ENCODE measurements at places on chromosomes 11 and 22.

GRCh38 chr11:47336595-47336994 is 15.9 kb downstream of the MYBPC3 start:
- no peak for DNase-seq

GRCh38 chr11:71080239-71081097 is 171.9 kb downstream of the SHANK2 start:
- DNase-seq: peak; percentile 58

DNA sequence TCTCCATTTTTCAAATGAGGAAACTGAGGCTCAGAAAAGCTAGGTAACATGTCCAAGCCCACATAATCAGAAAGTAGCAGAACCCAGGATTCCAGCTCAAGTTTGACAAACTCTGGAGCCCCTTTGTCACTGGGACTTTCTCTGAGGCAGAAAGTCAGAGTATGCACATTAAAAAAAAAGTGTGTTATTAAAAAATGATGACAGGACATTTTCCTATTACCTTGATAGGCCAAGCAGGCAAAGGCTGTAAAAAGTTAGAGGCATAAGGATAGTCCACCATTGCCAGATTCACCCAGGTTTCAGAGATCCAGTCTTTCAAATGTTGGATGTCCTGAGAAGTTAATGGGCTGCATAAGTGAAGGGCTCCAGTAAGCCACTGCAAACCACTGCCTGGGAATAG is 51.4 kb downstream of the PRCP start:
- DNase-seq: no peak

- no peak for DNase-seq
These were observed 2.4 kb downstream of the FUT4 start for GRCh38 chr11:94546162-94546470.

DNA sequence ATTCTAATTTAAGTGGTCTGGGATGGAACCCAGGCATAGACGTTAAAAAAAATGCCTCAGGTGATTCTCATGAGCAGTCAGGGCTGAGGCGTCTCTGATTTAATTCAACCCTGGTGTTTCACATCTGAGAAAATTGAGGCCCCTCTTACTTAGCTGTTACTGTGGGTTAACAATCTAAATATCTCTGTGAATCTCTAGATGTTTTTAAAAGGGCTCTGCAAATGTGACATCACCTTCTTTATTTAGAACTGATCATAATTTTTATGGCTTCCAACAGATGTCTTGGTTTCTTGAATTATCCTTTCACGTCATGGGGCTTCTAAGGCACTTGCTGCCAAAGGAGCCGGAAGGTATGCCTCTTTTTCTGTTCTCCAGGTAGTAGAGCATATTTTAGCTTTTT is 76.1 kb upstream of the LIN7C start:
- DNase-seq: no peak

GRCh38 chr11:9701799-9702198 is 37.9 kb downstream of the SWAP70 start:
- DNase-seq: no peak

GRCh38 chr11:62015615-62016014 is 48.2 kb upstream of the FTH1 start:
- no peak for DNase-seq

- DNase-seq: no peak
These were observed 26.5 kb upstream of the SLC22A9 start for GRCh38 chr11:63343130-63343529.

DNA sequence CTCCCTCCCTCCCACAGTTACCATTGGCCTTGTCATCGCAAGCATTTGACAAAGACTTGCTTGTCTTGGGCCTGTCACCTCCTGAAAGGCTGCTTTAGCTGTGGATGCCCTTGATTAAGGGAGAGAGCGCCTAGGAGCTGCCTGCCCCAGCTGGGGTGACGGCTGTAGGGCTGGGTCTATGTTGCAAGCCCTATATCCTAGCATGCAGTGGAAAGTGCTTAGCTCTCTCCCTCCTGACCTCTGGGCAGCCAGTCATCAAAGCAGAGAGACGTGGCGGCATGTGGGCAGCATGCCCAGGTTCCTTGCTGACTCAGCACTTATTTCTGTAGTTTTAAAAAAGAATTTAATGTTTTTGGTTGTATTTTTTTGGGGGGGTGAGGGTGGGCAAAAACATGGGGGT is 75.9 kb downstream of the BARX2 start:
- DNase-seq: no peak

DNA sequence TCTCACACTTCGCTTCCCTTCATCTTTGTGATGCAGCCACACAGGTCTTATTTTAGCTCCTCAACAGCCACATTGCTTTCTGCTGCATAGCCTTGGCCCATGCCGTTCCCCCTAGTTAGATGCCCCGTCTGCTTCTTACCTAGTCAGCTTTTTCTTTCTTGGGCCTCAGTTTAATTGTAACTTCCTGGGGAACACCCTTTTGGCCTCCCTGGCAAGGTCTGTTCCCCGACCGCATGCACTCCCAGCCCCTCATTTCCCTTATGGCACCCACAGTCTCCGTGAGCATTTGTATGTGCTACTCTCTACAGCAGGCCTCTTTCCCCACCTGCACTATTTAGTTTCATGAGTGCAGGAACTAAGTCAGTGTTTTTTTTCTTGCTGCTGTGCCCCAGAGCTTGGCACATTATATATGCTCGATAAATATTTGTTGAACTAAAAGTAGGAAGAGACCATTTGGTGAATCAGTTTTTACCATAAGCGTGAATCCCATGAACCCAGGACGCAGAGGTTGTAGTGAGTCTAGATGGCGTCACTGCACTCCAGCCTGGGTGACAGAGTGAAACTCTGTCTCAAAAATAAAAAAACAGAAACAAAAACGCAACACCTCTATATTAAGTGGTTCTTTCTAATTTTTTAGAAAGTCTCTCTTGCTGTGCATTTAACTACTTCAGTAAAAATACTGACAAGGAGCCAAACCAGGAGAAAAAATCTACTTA is 38.5 kb downstream of the TNRC6B start:
- peak; percentile 58 for DNase-seq

DNA sequence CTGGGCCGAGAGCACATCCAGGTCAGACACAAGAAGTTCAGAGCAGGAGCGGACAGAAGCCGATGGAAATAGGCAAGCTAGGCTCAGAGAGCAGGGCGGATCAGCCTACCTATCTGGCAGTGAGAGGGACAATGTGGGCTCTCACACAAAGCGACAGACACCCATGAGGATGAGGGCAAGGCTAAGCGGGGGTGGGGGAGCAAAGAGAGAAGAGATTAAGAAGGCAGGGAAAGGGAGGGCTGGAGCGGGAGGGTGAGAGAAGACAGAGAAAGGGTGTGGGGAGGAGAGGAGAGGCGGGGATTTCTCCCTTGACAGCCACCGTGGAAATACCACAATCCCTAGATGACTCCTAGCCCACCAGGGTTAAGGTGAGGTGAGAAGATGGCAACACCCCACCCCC is 57.9 kb downstream of the BUD13 start:
- no peak for DNase-seq

GRCh38 chr11:59459916-59460315 is 3.2 kb downstream of the OR4D6 start:
- no peak for DNase-seq

- no peak for DNase-seq
These were observed 18.2 kb downstream of the KRTAP5-6 start for GRCh38 chr11:1714908-1715885.

DNA sequence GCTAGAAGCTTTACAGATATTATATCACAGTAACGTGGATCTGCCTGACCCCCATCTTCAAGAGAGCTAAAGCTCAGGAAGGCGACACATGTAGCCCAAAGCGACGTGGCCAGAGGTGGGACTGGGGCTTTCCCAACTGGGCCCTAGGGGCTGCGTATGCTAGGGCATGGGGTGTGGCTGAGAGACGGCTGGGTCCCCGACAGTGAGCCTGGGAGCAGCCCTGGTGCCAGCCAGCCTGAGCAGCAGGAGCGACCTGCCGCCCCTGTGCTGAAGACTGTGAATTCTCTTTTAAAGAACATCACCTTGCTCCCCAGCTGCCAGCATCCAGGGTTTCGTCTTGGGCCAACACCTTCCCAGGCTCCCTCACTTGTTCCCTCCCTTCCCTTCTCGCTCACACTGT is 32.9 kb upstream of the CYP2D6 start:
- DNase-seq: no peak

GRCh38 chr22:45224988-45225731 is 15.5 kb downstream of the KIAA0930 start:
- no peak for DNase-seq

GRCh38 chr11:65352783-65353182 is 1.8 kb upstream of the TIGD3 start:
- DNase-seq: peak; percentile 67

- no peak for DNase-seq
These were observed 60.2 kb upstream of the EMID1 start for GRCh38 chr22:29145321-29146072.

- no peak for DNase-seq
These were observed 72.7 kb upstream of the TTC12 start for GRCh38 chr11:113241636-113242054.

DNA sequence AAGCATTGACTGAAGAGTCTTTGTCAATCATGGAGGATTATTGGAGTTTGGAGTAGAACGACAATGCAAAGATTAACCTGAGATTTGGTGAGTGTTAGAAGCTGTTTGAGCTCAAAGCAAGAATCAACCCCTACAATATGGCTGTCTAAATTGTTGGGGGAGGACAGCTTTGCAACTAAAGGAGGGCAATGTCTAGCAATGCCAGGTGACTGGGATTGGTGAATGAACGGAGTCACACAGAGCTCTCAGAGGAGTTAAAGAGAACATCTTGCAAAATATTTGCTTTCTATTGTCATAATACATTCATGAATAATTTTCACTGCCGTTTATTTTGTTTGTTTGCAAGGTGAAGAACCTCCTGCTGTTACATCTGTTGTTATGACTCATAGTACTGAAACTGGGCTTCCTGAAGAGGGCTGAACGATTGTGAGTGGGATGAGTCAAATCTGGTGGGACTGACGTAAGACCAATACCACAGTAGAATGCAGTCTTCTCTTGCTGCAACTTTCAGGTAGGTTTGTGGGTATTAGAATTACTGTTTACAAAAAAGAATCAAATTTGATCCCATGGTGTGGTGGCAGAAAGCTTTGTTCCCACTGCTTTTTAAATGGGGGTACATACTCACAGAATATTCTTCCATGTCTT is 281.9 kb downstream of the CADM1 start:
- DNase-seq: no peak

DNA sequence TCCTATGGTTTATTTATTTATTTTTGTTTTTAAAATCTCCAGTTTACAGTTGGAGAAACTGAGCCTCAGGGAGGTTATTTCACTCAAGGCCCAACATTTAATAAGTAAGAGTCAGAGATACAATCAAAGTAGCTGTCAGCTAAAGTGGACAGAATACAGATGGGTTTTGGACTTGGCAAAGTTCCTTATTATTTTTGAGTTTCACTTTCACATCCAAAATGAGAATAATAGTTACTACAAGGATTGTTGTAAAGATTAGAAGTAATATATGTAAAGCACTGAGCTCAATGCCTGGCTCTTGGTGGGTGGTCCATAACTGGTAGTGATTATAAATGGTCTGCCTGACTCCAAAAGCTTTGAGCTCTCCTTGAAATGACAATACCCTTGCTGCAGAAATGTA is 87.5 kb upstream of the SESN3 start:
- no peak for DNase-seq

DNA sequence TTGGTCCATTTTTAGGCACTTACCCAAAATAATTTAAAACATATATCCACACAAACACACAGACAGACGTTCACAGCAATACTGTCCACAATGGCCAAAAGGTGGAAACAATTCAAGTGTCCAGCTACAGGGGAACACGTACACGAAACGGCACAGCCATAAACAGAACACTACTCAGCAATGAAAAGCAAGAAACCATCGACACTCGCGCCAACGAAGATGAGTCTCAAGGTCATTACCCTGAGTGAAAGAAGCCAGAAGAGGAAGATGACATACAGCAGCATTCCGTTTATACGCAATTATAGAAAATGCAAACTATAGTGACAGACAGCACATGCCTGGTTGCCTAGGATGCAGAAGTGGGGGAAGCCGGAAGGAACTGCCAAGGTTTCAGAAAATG is 13.4 kb upstream of the COMT start:
- no peak for DNase-seq

DNA sequence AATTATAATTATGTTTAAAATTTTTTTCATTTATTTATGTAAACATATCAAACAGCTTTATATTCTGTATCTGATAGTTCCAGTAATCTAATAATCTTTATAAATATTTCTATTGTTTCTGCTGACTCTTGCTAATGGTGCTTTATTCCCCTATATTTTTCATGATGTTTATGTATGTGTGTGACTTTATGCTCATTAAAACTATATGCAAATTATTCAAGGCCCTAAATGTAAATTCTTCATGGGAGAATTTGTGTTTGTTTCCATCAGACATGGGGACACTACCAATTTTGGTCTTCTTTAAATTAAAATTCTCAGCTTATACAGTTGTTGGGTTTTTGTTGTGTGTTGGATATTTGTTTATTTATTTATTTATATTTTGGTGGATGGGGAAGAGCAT is 13.7 kb upstream of the ALKBH3 start:
- DNase-seq: no peak

DNA sequence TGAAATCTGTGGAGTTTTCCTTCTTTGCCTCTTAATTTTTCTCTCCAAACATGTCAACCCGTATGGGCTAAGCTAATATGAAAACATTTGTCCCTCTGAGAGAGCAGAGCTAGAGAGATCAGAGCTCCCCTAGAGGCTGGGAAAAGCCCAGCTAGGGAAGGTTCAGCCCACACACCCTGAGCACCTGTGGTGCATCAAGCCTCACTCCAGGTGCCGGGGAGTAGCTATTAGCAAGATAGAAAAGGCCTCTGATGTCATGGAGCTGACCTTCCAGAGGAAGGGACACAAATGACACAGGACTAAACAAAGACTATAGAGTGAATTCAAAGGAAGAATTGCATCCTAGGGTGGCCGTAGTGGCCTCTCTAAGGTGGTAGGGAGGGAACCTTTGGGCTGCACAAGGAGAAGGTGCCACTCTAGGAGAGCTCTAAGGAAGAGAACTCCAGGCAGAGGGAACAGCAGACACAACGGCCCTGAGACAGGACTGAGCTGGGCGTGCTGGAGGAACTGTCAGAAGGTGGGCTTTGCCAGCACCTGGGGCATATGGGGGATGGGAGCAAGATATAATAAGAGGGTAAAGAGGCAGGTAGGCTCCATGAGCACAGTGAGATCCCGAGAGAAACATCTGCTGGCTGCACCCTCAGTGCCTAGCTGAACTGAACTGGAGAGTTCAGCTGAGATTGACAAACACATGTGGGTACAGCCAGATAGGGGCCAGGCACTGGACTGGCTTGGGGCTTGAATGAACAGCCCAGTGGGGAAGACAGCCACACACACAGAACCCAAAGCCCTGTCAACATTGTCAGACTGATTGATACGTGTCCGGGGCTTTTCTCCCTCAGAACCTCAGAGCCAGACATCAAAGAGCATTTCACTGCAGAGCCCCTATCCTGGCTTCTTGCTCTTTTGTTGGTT is 65.5 kb upstream of the DRD2 start:
- DNase-seq: no peak

- no peak for DNase-seq
These were observed 10.0 kb upstream of the MTMR3 start for GRCh38 chr22:29872989-29873388.
